Left ventricle myocardium superior (tissue), 1 donor: ENCODE measurements at places on chromosomes 11 and 22.

DNA sequence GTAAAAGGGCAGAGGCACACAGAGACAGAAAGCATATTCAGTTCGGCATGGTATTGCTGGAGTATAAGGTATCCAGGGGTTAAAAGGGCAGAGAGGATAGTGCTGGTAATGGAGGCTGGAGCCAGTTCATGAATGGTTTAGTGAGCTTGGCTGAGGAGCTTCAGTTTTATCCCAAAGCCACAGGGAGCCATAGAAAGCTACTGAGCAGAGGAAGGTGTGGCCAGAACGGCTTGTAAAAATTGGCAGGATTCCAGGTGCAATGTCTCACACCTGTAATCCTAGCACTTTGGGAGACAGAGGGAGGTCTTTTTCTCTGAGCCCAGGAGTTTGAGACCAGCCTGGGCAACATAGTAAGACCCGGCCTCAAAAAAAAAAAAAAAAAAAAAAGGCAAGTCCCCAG is 186.1 kb downstream of the MYO18B start:
- DNase-seq: no peak

DNA sequence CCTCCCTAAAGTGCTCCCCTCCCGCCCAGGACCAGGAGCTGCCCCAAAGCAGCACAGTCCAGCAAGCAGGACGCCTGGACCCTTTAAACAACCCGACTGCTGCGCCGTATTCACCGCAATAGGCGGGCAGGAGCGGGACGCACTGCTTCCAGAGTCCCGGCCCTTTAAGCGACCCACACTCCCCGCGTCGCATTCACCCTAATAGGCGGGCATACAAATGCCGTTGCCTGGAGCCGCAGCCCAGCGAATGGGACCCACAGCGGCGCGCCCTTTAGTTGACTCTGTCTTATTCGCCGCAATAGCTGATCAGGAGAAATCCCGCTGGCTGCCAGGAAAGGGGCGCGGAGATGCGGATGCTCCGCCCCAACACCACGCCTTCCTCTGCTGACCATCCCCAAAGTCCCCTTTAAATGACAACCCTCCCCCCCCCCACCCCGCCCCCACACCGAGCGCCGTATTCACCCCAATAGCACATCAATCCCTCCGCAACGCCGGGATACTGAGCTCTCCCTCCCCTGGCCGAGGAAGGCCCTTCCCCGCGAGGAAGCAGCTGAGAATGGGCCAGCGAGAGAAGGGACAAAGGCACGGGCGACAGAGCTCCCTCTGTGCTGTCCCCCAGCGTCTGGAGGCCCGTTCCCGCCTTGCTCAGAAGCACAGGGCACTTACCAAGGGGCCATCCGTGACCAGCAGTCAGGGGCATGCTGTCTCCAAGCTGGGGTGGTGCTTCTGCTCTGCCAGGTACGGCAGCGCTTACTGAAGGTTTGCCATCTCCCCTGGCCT is 4.7 kb downstream of the OSBPL5 start:
- DNase-seq: peak; percentile 93

DNA sequence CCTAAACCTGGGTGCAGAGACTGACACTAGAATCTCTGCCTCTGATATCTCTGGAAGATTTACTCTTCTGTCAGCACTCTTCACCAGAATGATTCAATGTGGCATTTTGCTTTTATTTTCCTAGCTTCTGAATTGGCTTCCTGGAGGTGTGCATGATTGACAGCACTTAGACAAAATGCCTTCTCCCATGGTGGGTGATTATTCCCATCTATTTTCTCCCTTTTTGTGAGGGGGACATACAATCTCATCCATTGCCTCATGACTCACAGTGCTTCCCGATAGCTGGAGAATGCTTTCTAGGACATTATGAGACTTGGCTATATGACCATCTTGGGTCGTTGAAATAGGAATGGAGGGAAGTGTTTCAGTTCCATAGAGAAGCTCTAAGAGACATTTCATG is 4.0 kb upstream of the TRIM68 start:
- DNase-seq: no peak

- DNase-seq: no peak
These were observed 81.1 kb upstream of the KCNQ1OT1 start for GRCh38 chr11:2780850-2781407.

DNA sequence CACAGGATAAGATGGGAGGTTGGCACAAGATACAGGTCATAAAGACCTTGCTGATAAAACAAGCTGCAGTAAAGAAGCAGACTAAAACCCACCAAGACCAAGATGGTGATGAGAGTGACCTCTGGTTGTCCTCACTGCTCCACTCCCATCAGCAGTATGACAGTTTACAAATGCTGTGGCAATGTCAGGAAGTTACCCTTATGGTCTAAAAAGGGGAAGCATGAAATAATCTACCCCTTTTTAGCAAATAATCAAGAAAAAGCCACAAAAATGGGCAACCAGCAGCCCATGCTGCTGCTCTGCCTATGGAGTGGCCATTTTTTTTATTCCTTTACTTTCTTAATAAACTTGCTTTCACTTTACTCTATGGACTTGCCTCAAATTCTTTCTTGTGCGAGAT is 8.7 kb upstream of the PIWIL4 start:
- no peak for DNase-seq

- peak; percentile 79 for DNase-seq
These were observed 35.2 kb upstream of the PARVG start for GRCh38 chr22:44145544-44145943.

GRCh38 chr11:21912285-21912684 is 280.6 kb upstream of the ANO5 start:
- DNase-seq: no peak

DNA sequence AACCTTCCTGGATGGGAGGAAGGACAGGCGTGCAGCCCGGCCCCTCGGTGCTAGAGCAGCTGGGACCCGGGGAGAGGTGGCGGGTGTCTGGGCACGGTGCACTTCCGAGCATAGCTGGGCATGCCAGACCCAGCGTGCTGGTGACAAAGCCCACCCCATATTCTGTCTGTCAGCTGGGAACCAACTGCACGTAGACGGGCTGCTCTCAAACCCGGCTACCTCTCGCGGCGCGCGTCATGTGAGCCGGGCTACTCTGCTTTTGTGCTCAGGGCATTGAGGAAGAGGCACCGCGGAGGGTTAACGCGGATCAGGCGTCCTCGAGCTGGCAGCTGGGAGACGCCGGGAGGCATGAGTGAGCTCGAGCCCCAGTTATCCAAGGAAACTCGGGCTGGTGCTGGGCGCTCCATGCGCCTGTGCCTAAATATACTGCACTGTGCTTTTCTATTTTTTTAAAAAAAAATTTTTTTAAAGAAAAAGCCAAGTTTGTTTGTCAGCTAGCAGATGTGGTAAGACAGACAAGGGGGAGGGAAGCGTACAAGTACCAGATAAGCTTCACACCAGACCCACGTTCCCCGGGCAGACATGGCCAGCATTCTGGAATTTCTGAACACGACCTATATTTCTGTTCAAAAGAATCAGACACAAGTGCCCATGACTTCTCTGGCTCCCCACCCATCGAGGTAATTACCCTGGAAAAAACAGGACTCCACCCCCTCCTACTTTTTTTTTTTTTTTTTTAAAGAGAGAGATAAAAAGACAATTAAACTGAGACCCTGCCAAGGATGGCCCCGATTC is 425.6 kb downstream of the SHANK2 start:
- DNase-seq: peak; percentile 40

GRCh38 chr22:28075358-28075981 is 156.4 kb upstream of the PITPNB start:
- DNase-seq: peak; percentile 30

DNA sequence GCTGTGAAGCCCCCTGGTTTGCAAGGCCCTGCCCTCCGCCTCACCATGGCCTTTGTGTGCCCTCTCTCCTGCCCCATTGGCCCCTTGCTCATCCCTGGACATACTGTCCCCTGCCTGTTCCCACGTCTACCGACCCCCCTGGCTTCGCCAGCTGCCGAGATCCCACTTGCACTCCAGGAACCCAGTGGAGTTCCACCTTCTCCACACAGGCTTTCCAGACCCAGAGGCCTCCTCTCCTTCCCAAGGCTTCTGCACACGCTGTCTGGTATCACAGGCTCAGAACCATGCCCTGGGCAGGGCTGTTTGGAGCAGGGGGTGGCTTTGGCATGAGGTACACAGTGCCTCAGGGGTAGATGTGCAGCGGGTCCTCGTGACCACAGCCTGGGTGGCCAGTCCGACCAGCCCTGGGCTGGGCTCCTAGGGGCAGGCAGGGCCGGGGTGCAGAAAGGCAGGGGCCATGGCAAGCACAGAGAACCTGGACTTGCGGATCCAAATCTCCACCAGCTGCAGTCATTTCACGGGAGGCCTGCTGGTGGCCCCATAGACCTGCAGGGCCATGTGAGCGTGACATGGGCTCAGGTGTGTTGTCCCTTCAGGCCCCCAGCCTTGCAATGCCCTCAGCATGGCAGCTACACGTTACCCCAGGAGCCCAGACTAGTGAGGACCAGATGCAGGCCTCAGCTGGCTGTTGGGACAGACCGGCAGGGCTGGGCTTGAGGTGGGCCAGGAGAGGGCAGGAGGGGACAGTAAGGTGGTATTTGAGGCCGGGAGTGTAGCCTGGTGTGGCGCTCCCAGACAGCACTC is 9.5 kb downstream of the GRK2 start:
- peak; percentile 33 for DNase-seq

DNA sequence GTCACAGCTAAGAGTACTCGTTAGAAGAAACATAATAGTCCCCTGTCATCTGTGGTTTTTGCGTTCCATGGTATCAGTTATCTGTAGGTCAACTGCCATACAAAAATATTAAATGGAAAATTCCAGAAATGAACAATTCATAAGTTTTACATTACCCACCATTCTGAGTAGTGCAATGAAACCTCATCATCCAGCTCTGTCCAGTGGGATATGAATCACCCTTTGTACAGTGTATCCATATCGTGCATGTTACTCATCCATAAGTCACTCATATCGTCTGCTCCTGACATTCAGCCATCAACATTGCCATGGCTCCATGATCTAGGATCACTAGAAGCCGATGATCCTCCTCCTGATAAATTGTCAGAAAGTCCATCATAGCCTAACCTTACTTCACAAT is 174.9 kb upstream of the C11orf87 start:
- no peak for DNase-seq

DNA sequence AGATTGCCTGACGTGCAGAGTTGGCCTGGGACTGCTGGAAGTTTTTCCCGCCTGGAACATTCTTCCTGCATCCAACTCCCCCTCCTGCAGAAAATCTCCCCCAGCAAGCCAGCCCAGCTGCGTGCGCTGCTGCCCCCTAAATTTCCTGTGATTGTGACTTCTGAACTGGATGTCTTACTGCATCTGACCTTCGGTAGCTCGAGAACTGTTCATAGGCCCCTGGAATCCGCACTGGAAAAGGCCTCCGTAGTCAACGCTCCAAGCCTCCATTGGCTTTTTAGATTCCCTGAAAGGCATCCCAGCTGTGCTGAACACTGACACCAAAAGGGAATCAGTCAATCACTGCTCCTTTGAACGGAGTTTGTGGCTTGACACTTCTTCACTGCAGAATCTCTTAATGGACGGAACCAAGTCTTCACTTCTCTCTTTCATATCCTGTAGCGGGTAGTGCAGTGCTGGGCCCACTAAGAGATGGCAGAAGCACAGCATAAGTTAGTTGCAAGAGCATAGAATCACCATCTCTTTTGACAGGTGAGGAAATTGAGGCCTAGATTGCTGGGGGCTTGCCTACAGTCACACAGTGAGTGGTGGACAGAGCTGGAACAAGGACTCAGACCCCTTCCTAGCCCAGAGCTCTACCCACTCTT is 14.2 kb upstream of the RASD2 start:
- DNase-seq: no peak

DNA sequence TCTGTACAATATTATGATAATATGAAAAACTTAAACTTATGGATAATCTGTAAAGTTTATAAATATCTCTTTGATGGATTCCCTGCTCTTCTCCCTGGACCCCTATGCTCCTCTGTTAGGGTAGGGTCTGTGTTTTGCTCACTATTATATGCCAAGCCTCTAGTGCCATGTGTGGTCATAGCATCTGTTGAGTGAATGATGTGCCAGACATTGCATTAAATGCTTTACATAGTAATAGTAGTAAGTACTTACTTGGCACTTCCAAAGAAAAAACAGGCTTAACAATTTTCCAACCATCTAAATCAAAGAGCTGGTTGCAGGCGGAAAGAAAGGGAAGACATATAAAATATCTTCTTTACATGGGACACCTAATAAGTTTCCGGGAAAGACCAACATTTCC is 46.8 kb downstream of the LGR4 start:
- no peak for DNase-seq

- DNase-seq: no peak
These were observed 46.4 kb downstream of the RAB30 start for GRCh38 chr11:83025267-83025704.
